Subcutaneous preadipocyte (primary cell): ENCODE measurements at places on chromosomes 5 and 9. TPM values are rescaled to one million over a fixed set of nuclear protein-coding genes. Genes with fewer than 3 reads are reported as not detected.

C5 gene
- 4.4 and 5.1 TPM in 2 replicates for total RNA-seq

SPRY4 gene
- 14.7 and 45.2 TPM in 2 replicates for total RNA-seq

SUSD3 gene
- total RNA-seq = 1.2 and 4.0 TPM in 2 replicates

IFNB1 gene
- total RNA-seq = not detected in 2 replicates

C9 gene
- not detected in 2 replicates for total RNA-seq

NUTM2G gene
- not detected in 2 replicates for total RNA-seq
